ENCODE measurements at places on chromosomes 16 and 17. TPM values are rescaled to one million over a fixed set of nuclear protein-coding genes. Genes with fewer than 3 reads are reported as not detected.

AOC2 gene
- 0.38 TPM for total RNA-seq

LAT gene
- 48.8 TPM for total RNA-seq

MT1F gene
- 17.6 TPM for total RNA-seq

CHST5 gene
- total RNA-seq = not detected

DNA sequence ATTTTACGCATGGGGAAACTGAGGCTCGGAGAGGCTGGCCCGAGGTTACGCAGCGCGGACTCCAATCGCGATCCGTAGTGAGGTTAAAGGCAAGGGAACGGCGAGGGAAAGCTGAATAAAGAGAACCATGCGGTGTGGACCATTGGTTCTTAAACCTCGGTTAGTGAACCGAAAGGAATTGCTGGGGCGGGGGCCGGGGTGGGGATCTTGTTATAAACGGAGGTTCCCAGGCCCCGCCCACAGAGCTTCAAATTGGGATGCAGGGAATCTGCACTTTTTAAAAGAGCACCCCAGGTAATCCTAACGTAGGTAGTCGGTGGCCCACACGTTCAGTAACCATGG is 524 bp downstream of the IQCK start:
- DNase-seq = no peak

DNA sequence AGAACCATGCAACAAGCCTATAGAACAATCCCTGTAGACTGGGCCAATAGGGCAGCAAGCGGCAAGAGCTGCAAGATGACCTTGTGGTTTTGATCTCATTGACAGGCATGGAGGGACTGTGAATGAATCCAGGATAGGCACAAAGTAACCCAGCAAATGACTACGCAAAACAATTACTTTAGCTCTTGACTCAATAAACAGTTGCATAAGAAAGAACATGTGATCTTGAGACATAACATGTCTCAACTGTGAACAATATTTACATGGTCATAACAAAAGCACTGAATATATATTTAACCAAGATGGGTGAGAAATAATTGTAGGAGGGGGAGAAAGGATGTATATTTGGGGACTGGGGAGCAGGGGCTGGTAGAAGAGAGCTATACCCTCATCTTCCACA is 313.7 kb upstream of the CDH5 start:
- no peak for DNase-seq

- no peak for DNase-seq
Observed at GRCh38 chr16:68851601-68852000, 8.3 kb downstream of the TANGO6 start.

DNA sequence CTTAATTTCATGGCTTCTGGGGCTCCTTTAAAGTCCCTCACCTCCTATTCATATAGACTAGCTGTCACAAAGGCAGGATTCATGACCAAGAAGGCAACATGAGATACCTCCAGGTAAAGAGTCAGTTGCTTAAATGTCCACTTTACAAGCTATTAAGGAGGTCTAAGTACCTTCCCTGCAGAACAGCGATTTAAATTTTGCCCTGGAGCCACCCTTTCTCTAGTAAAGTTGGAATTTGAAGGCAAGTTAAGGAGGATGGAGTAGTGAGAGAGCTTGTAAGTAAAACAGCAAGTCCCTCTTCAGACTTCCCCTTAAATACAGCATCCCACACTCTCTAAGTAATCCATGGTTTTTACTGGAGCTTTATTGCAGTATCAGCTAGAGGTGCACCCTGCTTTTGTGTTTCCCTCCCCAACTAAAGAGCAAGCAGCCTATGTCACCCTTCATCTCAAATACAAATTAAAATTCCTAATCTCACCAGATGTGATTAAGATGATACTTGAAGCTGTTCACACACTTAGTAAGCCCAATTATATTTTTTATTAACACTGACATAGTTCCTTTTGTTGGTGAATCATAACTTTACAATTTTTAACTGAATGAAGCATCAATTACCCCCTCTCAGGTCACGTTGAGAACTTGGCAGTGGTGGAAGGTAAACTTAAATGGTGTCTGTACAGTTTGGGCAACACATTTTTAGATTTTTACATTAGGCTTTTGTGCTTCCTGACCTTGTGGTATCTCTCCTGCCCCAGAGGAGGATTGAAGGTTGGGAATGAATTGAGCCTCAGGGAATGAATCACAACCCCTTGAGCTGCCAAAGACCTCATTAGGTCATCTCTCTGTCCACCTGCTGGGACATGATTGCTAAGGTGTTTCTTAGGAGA is 108.9 kb downstream of the TANGO6 start:
- DNase-seq = peak; percentile 51

DNA sequence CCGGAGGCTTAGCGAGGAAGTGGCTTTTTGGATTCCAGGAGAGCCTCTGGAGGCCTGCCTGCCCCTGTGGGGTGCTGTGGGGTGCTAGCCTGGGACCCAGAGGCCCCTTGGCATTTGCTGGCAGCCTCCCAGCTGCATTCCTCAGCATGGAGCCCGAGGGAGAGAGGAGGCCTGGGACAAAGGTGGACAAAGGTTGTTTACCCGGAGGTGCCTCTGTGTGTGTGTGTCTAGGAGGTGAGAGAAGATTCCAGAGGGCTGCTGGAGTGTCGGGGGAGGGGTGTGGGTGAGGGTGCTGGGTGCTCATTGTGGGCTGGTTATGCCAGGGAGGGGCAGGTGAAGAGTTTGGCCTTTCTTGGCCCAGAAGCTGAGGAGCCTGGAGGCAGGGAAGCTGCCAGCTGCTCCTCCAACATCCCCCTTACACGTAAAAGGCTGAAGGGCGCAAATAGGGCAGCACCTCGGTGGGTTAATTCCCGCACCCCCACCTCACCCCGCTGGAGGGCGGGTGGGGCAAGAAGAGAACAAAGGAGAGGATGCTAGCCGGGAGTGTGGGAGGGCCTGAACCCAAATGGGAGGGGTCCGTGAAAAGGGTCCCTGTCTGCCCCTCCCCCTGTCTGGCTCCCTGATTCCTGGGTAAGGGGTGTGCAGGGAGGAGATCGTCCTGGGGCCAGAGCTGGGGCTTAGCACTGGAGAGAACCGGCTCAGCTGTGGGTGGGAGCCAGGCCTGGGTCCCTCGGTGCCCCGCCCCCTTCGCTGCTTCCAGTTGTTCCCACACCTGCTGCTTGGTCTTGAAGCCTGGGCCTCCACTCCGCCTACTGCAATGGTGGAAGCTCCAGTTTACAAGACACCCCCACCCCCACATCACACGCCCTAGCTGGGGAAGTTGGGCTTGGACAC is 9.9 kb downstream of the HEXIM2 start:
- DNase-seq = peak; percentile 81

GRCh38 chr16:57617604-57618111 is 10.8 kb upstream of the ADGRG1 start:
- no peak for DNase-seq

DNA sequence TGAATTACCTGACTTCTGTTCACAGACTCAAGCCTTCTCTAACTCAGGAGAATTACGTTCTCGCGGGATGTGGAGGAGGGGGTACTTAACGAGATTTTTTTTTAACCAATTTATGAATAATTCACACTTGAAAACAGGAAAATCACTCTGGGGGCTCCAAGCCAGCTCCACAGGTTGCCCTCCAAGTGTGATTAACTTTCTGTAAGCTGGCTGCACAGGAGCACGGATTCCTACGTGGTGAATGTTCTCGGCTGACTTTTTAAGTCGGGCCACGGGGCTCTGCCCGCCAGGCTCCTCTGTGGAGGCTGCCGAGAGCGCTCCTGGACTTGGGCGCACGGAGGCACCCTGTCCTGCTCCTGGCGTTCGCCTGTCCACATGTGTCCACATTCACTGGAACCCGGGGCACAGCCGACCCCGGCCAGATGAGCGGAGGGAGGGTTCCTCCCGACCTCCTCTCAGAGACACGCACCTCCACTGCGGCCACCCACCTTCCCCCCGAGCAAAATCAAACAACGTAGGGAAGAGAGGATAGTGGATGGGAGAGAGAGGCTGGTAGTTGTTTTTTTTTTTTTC is 147.1 kb upstream of the CHMP6 start:
- DNase-seq = no peak

All from Caki2 (cell line).